KBM-7 (cell line): ENCODE measurements at places on chromosomes 13 and 19.

- no peak for DNase-seq
Measured at GRCh38 chr13:55402870-55403269, 1737.8 kb upstream of the PRR20A start.

DNA sequence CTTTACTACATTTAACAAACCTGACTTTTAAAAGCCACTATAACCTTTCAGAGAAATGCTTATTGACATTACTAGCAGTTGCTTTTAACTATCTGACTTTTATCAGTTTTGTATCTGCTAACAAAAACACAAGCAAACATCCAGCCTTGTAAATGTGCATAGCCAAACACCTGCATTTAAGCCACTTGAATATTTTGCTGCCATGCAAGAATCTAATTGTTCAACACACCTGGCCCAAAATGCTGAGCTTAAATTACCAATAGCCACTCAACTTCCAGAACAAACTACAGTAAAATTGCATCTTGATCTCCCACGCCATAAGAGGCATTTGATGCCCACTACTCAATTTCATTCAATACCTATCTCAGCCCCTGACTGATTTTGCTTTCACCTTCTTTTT, 9.3 kb downstream of the ZIC5 start:
- no peak for DNase-seq

- DNase-seq, result no peak
Measured at GRCh38 chr13:113489171-113489548, 1.4 kb downstream of the DCUN1D2 start.

GRCh38 chr13:82747291-82747690, 1135.0 kb downstream of the SLITRK1 start:
- no peak for DNase-seq

DNA sequence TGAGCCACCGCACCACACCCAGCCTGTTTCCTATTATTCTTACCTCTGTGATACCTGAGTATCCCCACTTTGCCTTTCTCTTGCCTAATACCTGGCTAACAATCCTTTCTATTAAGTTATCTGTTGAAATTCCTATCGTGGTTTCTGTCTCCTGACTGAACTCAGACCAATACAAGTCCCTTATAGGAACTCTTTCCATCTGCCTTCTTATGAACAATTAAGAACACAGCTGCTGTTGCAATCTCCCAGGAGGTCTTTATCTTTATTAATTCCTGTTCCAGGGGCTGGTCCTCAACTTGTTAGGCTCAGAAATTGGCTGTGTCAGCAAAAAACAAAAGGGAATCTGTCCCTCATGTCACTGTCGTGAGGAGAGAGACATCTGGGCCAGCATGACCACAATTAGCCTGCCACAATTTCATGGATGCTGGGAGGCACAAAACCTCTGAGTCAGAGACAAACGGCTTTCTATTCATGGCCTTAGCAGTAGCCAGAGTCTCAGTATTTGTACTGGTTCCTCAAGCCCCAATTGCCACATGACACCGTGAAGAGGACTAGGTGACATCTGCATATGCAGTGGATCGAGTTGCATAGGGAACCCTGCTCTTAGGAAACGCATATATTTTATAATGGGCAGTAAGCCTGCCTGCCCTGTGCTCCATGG, 58.2 kb downstream of the NUFIP1 start:
- DNase-seq, result no peak

GRCh38 chr19:39264306-39265290, 3.6 kb upstream of the IFNL2 start:
- DNase-seq, result no peak

GRCh38 chr13:35714588-35715377, 238.3 kb upstream of the MAB21L1 start:
- no peak for DNase-seq
